ENCODE measurements at places on chromosomes 2 and 18.

GRCh38 chr2:104476075-104476474 lies 377.8 kb upstream of the POU3F3 start:
- DNase-seq, result no peak

DNA sequence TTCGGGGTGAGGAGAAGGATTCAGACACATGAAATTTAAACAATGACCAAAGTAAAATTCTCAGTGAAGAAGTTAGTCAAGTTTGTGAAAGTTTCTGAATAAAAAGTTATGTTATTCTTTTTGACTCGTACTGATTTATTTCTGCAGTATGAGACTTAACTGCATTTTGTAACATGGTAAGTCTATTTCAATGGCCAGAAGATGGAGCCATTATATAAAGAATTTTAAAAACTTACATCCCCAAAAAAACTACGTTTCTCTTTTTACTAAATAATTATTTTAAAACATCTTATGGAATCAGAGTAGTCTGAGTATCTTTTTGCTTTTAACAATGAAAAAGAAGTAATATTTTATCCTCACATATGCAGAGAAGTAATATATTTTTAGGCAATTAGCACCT lies 51.4 kb upstream of the SCN1A start:
- no peak for DNase-seq

DNA sequence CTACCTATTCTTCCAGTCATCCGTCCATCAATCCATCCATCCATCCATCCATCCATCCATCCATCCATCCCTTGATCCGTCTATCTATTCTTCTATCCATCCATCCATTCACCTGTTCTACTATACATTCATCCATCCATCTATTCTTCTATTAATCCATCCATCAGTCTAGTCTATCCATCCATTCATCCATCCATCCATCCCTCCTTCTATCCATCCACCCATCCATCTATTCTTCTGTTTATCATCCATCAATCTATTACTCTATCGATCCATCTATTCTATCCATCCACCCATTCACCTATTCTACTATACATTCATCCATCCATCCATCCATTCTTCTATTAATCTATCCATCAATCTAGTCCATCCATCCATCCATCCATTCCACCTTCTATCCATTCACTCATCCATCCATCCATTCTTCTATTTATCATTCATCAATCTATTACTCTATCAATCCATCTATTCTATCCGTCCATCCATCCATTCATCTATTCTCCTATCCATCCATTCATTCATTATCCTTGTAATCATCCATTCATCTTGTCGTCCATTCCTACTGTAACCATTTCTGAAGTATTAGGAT lies 110.4 kb upstream of the ZNF516 start:
- no peak for DNase-seq

- DNase-seq, result no peak
Observed at GRCh38 chr2:158458617-158458920, 1.8 kb downstream of the PKP4 start.

DNA sequence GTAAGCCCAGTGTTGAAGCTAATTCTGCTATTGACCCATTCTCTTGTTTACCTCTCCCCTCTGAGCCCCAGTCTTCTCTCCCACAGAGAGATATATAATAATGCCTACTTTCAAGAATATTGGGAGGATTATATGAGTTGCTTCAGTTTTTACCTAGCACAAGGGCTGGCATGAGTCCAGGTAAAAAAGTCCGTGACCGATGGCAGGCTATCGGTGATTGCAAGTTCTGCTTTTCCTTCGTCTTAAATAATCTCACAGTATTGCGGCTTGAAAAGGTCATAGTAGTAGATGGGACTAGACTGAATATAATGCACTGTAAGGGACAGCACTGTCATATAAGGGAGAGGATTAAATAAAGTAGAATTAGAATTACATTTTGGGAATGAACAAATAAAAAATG lies 77.6 kb downstream of the KIF5C start:
- no peak for DNase-seq

DNA sequence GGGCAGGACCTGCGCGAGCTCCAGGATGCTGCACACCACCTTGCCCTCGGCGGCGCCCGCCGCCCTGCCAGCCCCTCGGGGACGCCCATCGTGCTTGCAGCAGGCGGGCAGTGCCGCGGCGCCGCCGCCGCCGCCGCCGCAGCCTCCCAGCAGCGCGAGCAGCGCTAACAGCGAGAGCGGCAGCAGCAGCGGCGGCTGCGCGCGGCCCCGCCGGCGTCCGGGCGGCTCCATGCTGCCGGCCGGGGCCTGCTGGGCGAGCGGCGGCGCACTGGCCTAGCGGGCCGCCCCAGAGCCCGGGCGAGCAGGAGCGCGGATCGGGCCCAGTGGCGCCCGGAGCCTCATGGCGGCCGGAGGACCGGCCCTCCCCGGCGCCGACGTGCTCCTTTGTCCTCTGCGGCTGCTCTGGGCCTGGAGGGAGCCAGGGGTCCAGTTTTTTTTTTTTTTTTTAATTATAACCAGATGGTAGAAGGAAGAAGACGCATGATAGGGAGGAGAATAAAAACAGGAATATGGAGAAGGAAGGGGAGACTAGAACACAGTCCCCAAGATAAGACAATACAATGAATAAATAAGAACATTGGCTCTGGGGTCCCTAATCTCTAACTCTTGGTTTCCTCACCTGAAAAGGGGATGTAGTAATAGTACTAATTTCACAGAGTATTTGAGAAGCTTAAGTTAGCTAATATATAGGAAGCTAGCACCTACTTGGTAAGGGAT lies 17.1 kb upstream of the ANKRD62 start:
- no peak for DNase-seq

GRCh38 chr2:240557808-240558207 lies at the start of gene ANKMY1:
Gene ANKMY1, minus strand, starts transcription at chr2:240557988. Its CDS starts 653 bp downstream, at chr2:240557335.
- no peak for DNase-seq

GRCh38 chr18:78643981-78644380 lies 335.6 kb upstream of the SALL3 start:
- no peak for DNase-seq

- no peak for DNase-seq
Observed at GRCh38 chr2:22683914-22684313, 701.1 kb upstream of the KLHL29 start.
